Stimulated activated CD4-positive, alpha-beta T cell treated with anti-CD3 and anti-CD28 coated beads, TNF-alpha, amount 100 ng/mL, for 1 hour (primary cell): ENCODE measurements at places on chromosomes 6 and 20.

DNA sequence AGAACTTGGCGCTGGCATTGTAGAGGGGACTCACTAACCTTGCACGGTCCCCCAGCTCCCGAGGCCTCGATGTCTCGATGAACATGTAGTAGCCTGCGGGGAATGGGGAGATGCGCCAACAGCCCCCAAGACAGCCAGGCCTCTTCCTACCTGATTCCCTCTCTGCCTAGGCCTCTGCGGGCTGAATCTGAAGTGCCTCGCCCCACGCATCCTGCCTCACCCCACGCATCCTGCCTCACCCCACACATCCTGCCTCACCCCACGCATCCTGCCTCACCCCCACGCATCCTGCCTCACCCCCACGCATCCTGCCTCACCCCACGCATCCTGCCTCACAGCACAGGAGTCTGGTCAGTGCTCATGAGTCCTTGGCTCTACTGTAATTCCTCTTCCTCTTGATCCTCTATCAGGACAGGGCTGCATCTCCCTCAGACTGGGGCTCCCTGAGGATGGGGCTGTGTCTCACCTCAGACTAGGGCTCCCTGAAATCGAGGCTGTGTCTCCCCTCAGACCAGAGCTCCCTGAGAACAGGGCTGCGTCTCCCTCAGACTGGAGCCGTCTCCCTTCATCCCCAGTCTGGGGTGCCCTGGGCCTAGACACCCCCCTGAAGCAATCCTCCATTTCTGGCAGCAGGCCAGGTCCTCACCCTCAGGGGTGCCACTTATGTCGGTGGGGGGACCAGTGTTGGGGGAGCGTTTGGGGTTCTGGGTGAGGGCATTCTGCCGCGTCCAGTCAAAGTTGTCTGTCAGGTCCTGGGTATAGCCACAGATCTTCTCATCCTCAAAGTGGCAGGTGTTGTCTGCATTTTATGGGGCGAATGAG is 53.6 kb downstream of the MDGA1 start:
- DNase-seq, result peak; percentile 8

DNA sequence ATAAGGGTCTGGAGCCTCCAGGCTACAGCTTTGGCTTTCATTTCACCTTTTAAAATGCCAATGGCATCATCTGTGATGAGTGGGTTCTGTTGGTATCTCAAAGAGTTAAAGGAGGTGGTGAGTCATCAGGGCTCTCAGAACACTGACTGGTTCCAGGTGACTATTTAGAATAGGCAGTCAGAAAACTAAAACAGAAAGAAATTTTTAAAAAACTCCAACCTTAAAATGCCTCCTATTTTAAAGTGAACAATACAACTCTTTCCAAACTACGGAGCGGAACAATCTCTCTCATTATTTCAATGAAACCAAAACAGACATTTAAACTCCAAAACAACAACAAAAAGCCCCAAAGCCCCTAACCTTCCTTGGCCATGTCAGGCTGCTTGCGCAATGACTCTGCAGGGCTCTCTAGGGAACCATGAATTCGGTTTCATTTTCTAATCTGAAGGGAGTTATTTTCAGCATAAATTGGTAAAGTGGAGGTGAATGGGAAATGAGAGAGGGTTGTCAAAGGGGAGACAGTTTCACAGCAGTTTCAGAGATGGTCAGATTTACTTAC is 194.9 kb downstream of the KIF6 start:
- DNase-seq, result no peak

DNA sequence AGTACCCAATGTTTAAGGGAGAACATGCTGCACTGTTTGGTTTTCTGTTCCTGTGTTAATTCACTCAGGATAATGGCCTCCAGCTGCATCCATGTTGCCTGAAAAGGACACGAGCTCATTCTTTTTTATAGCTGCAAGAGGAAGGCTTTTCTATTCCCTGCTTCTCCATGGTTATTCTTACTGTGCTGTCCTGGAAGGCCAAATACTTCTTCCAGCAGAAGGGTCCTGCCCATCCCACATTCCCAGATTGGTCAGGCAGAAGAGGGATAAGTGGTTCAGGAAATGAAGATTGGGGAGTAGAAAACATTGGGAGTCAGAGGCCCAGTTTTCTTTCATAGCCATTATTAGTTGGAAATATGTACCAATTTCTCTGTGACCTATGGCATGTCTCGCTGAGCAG is 122.4 kb downstream of the TCP11 start:
- no peak for DNase-seq

- no peak for DNase-seq
Measured at GRCh38 chr20:31835977-31836852, 9.2 kb downstream of the FOXS1 start.

GRCh38 chr20:7989379-7989778 is 30.2 kb downstream of the TMX4 start:
- DNase-seq, result no peak

DNA sequence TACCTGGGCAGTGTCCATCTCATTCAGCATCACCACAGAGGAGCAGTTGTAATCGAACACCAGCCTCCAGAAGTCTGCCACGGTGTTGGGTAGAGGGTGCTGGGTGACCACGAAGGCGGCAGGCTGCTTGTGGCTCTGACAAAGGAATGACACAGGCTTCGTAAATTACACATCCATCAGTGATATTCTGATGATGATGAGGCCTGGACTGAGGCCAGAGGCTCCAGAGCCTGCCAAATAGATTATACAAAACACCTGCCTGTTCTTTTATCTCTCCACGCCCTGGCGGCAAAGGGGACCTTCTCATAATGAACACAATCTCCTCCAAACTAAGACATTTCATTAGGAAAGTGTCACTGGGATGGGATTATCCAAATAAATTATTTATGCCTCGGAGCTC is 480.2 kb upstream of the CHD6 start:
- no peak for DNase-seq

DNA sequence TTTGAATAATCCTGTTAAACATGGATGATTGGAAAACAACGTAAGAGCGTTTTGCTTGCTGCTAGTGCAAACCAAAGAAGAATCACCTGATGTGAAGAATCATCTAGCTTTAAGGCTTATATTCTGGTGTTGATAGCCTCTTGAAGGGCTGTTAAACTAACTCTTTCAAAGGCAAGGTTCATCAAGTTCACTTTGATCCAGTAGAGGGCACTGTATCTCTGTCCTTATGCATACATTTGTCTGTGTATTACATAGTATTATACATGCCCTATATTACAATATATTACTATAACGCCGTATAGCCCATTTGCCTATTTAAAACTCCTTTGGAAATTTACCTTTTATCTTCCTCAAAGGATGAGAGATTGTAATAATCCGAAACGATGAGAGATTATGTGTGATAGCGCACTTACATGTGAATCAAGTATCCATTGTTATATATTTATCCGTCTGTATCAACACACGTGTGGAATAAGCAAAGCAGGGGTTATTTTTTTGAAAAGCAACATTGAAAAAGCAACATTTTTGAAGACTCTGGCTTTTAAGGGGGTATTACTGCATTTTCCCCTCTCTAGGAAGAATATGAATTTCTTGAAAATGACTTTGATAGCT is 50.8 kb upstream of the NRN1 start:
- DNase-seq, result no peak

- no peak for DNase-seq
Measured at GRCh38 chr6:24775520-24776058, 852 bp downstream of the GMNN start.

DNA sequence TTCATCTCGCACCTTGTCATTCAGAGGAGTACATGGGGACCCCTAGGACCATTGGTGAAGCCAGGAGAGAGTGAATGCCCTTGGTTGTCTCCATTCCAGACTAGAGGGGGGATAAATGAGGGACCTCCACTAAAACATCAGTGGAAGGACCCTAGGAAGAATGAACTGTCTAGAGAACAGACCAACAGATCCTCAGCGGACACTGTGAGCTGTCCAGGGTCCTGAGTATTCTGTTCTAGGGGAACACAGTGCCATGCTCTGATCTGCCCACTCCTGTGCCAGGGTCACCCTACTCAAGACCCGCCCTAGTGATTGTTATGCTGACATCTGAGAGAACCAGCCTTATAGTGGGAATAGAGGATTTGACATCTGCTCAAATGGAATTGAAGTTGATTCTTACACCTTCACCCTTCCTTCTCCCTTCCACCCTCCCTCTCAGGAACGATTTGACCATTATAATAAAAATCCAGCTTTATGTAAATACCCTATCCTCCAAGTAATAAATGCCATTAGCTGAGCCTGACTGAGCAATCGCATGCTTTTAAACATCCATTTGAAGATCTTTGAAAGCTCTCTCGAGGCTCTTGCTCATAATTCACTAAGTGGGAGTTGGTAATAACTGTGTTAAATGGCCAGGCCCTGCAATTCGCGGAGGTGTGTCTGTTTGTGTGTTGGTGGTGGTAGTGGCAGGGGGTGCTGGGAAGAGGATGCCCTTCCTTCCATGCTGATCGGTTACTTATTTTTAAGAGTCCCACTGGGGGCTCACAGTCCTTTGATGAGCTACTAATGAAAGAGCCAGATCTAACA is 43.6 kb upstream of the SLC32A1 start:
- no peak for DNase-seq

DNA sequence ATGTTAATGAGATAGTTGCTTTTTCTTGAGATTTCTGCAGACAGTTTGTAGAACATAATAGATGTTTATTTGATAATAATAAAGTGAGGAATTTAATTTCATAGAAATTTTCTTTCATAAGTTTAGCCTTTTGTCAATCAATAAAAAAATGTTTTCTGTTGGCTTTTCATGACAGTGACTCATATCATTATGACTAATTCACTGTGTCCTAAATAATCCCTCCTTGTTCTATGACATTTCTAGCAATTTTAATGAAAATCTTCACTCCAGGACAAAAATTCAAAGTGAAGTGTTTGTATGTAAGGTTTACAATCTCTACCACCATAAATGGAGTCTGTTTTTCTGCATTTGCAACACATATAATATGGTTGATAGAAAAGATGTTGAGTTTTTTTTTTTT is 109.9 kb downstream of the UTRN start:
- DNase-seq, result no peak

DNA sequence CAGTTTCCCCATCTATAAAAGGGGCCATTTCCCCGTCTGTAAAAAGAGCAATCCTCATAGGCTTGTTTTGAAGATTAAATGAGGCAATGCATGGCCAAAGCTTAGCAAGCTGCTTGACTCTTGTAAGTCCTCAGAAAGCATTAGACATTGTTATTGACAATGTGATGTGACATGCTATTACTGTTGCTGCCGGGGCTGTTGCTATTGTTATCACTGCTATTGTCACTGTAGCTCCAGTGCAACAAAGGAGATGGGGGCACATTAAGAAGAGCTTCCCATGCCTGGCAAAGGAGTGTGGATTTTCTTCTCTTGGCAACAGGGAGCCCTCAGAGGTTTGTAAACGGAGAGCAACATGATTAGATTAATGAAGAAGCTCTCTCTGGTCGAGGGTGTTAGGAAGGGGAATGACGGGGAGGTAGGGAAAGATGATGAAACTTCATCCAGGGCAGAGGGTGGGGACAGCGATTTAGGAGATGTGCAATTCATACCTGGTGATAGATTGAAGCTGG is 33.1 kb upstream of the FAM83D start:
- no peak for DNase-seq

- no peak for DNase-seq
Measured at GRCh38 chr6:89242574-89243330, 25.6 kb upstream of the GABRR1 start.

GRCh38 chr6:158869826-158870648 is 50.9 kb upstream of the EZR start:
- DNase-seq, result peak; percentile 92

- no peak for DNase-seq
Measured at GRCh38 chr6:119105282-119105681, 26.8 kb upstream of the FAM184A start.

GRCh38 chr6:20317430-20317829 is 84.2 kb upstream of the E2F3 start:
- no peak for DNase-seq
